ENCODE measurements at places on chromosomes 2 and 18.

GRCh38 chr2:197870137-197870536 is 65.7 kb downstream of the PLCL1 start:
- no peak for DNase-seq

DNA sequence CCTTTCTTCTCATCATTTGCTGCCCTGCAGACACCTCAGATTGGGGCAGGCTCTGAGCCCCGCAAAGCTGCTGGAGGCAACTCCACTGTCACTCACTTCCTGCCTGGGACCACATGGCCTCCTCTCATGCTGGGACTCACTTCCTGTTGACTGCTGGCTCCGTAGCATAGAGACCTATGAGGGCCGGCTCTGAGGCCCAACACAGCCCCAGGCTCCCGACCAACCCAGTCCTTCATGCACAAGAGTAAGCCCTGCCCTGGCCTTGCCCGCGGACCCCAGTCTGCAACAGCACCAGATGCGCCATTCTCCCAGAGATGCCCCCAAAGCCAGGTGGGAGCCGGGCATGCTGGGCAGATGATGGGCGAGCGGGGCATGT is 55.7 kb downstream of the DNMT3A start:
- DNase-seq: peak; percentile 39

- DNase-seq: no peak
Observed at GRCh38 chr2:233602076-233602475, 15.4 kb upstream of the UGT1A8 start.

DNA sequence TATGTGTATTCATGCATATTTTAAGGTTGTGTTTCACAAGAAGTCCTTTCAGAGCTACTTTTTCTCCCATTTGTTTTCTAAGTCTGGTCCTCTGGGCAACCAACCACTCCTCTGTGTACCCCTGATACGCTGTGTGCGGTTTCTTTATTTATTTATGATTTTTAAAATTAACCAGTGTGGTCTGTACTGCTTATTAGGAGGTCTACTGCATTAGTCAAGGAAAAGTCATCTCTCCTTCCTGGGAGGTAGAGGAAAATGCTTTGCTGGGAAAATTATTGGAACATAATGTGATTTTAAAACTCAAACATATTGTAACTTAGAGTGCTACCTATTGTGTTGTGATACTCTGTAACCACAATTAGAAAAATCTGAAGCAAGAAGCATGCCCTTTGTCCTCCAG is 1404.3 kb downstream of the SUCLG1 start:
- DNase-seq: no peak

GRCh38 chr2:23530206-23530908 is 145.4 kb downstream of the KLHL29 start:
- DNase-seq: no peak

- DNase-seq: no peak
Observed at GRCh38 chr18:8301427-8302172, 307.6 kb upstream of the RAB12 start.

- DNase-seq: no peak
Observed at GRCh38 chr2:122635686-122636085, 880.2 kb downstream of the TSN start.

DNA sequence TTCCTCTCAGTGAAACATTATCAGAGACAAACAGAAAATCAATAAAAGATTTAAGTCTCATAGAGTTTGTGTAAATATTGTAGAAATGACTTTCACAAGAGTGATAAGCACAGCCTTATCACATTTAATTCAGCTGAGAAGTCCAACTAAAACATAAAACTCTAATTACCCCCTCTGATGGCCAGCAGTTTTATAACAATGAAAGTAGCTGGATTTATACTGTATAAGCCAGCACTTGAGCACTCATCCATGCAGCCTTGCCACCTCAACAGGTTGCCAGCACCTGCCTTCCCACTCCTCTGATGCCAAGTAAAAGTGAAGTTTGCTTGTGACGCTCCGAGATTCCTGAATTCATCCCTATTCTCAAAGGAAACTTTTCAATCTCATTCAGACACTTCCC is 103.0 kb upstream of the STK39 start:
- DNase-seq: peak; percentile 51

DNA sequence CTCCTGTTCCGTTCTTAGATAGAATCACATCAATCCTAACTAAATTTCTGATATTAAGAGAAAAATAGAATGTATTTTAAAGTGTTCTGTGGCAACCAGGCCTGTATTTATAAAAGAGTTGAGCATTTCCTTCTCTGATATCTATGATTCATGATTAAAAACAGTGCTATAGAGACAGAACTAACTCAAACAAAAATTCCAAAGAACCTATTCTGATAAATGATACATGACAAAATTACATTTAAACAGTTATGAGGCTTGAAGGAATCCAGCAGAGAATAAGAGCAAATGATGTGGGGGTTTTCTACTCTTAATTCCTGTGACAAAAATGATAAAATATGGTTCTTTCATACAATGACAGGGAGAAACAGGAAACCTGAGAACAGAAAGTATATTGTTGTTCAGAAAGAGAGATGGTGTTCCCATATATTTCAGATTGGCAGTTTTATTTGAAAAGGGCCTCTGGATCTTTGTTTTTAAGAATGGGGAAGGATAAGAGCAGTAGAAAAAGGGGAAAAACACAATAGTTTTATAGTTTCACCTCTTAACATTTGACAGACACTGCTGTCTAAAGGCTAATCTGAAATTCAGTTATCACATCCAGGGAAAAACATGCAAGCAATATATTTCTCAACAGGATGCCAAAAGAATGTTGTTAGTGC is 944.3 kb downstream of the LRP1B start:
- no peak for DNase-seq

GRCh38 chr18:13710414-13710831 is 15.9 kb downstream of the FAM210A start:
- no peak for DNase-seq

DNA sequence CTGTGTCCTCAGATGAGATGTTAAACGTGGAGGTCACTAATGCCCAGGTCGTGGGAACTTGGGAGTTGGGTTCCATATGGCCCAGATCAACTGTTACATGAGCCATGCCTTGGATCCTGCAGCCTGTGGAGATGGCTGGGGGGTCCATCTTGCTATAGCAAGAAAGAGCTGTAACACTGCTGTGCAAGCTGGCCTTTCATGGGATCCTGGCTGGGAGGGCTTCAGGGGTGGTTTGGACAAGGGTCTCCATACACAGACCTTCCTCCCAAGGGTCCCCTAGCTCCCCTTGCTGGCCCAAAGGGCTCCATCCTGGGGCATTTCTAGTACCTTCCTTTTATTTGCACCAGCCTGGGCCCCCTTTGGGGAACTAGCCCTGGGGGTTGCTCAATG is 337.7 kb downstream of the DYSF start:
- no peak for DNase-seq
